Stimulated activated CD4-positive, alpha-beta T cell treated with anti-CD3 and anti-CD28 coated beads, Interleukin-12 subunit alpha, Interleukin-12 subunit beta, amount 100 ng/mL, for 48 hours (primary cell): ENCODE measurements at places on chromosomes 12 and 14.

DNA sequence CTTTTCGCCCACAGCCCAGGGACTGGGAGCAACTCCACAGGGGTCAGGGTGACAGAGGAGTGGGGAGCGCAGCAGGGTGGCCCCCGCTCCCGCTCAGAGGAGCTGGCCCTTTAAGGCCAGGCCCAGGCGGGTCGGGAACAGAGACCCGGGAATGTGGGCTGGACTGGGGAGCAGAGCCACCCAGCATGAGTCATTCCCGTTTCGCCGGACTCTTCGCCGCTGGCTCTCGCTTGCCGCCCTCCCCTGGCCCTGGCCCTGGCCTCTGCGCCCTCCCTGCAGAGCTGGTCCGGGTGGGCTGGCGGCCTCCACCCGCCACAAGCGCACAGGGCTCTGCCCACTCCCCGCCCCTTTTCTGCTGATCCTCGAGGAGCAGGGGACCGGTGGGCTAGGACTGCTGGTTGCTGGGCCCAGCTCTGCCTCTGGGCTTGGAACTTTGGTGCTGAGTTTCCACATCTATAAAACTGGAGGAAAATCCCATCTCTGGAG, 92.8 kb downstream of the NINJ2 start:
- DNase-seq = no peak

GRCh38 chr12:91861554-91861953, 284.1 kb downstream of the BTG1 start:
- DNase-seq = no peak

- DNase-seq = no peak
Measured at GRCh38 chr12:128685903-128686475, 137.8 kb downstream of the SLC15A4 start.

DNA sequence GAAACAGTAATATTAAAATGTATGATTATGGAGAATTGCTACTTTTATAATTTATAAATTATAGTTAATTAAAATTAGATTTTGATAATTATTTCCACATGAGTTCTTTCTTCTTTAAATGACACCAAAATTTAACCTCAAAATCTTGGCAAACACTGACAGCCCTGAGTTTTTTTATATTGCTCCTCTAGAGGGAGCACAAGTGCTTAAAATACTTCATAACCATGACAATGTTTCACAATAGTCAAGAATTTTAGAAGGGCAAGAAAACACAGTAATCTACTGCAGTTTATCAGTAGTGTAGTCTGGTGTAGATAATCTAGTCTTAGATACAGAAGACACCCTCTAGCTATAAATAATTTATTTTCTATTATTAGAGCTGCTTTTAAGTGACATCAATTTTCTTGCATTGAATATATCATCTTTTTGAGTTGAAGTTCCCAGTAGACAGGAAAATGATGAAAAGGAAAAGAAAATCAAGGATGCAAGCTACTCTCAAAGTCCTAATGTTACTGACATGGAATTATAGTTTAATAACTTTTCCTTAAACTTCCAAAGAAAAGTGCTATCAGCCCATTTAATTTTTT, 14.3 kb upstream of the PTGER2 start:
- DNase-seq = no peak

DNA sequence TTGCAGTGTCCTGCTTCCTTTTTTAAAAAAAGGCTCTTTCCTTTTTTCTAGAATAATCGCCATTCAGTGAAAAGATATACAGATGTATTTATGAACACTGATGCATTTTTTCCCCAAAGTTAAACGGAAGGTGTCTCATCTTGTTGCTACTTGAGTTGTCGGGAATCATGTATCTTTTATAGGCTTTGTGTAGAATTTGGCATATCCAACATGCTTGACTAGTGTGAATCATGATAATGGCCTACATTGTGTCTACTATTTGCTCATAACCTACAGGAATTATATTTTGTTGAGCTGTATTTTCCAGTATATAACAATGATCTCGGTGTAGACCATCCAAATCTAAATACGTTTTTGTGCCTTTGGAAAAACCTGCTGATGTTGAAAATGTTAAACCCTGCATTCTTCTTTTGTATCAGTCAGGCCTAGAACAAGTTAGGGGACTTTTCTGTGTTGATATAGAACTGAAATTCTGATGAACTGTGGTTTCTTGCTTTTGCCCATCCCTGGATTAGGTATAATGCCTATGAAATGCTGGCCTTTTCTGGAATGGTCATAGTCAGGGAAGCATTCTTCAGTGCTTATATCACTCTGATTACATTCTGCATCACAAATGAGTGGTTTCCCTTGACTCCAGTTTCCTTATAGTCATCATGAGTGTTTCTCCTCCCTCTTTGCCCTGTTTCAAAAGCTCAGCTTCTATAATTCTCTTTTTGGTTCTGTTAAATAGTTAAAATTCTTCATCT, 10.8 kb downstream of the BMAL2 start:
- no peak for DNase-seq

DNA sequence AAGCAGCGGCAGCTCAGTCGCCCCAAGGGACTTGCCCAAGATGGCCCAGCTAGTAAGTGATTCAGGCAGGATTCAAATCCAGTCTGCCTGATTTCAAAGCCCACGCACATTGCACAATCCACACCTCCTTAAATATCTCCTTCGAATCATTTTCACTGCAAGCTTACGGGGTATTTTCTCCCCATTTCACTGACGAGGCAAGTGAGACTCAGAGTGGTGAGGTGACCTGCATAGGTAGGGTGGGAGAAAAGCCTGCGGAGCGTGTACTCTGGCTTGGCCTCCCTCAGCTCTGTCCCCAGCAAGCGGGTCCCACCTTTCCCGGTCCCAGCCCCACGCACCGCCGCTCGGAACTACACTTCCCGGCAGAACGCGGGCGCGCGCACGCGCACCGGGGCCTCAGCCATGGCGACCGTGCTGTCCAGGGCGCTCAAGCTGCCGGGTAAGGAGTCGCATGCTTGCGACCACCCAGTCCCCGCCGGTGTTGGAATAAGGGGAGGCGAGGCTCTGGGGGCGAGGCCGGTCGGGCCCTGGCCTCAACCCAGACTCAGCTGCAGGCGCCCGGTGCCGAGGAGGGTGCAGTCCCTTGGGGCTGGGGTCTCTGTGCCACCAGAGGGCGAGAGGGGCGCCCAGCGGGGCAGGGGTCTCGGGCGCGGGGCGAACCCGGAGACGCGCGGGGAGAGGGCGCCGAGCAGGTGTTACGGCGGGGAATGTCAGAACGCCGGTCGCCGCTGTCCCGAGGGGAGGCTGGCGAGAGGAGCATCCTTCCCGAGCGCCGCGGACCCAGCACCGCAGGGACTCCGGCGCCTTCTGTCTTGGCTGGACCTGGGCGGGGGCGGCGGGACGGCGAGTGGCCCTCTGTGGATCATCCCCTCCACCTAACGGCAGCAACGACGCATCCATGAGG, at the start of gene FAM234B:
Gene FAM234B, plus strand, starts transcription at position 380 of the 904 bp plus-strand sequence. Its CDS starts 23 bp downstream, at position 403.
- peak; percentile 69 for DNase-seq

- no peak for DNase-seq
Measured at GRCh38 chr14:91918186-91918883, 29.2 kb downstream of the FBLN5 start.

- no peak for DNase-seq
Measured at GRCh38 chr12:53049571-53050318, at the start of gene TNS2. Gene TNS2 (plus strand): TSS chr12:53050065. CDS start chr12:53050186, 121 bp downstream.

DNA sequence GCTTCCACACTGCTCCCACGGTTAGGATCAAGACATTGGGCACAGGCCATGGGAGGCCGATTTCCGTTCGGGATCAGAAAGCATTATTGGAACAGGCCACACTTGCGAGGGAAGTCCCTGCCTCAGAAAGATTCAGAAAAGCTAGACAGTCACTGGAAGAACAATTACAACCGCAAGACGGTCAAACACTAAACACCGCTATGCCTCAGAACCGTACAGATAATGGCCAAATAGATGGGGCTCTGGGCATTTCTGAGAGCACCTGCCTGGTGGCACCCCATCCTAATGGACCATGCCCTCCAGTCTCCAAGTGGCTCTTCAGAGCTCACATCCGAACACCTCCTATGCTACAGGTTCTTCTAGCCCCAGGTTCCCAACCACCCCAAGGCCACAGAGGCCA, 42.0 kb downstream of the SSH1 start:
- DNase-seq = no peak

- DNase-seq = no peak
Measured at GRCh38 chr12:118958520-118958919, 22.8 kb upstream of the SRRM4 start.

DNA sequence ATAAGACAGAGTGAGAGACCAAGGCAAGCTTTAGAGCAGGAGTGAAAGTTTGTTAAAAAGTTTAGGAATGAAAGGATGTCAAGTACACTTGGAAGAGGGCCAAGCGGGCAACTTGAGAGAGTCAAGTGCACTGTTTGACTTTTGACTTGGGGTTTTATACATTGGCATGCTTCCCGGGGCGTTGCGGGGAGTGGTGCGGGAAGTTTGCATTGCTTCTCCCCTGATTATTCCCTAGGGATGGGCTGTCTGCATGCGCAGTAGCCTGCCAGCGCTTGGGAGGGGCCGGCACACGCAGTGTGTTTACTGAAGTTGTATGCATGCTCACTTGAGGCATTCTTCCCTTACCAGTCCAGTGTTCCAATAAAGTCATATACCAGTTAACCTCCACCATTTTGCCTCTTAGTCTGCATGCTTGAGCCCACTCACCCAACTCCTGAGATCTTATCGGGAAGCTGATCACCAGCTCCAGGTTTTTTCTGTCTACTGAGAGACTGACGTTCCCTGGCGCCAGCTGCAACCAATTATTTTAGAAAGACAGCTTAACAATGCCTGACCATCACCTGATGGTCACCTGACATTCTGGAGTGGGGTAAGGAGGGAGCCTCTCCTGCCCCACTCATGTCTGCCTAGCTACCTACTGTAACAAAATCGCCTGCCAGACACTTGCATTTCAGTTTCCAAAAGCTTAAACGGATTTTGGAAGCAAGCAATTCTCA, 53.2 kb downstream of the DACT1 start:
- no peak for DNase-seq

- DNase-seq = no peak
Measured at GRCh38 chr12:67394550-67394949, 125.4 kb downstream of the CAND1 start.

- no peak for DNase-seq
Measured at GRCh38 chr12:91377436-91377835, 194.8 kb upstream of the DCN start.

GRCh38 chr12:113347107-113347506, 11.3 kb upstream of the PLBD2 start:
- no peak for DNase-seq

DNA sequence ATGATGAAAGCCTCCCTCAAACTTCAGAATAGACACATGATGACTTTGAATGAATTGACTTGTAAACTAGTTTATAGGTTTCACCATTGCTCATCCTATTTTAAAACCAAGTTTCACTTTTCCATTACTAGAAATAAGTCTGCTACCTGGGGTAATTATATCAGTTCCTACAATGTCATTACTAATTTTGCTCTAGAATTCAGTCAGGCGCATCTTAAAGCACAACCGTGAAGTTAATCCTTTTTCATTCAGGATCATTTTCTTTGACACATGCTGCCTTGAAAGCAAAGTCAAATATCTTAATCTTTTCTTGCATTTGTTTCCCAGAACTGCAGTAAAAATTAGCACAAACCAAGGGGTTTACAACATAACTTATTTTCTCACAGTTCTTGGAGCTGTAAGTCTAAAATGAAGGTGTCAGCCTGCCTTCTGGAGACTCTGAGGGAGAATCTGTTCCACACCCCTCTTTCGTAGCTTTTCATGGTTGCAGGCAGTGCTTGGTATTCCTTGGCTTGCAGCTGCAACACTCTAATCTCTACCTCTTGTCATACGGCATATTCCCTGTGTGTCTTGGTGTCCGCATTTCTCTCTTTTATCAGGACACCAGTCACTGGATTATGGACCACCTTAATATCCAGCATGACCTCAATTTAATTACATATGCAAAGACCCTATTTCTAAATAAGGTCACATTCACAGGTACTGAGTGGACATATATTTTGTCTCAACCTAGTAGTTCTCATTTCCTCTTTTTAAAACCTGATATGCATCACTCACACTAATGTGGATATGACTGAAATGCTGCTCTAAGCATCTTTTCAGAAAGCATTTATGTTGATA, 114.3 kb upstream of the PDZRN4 start:
- DNase-seq = no peak
